ENCODE measurements at places on chromosomes 3 and 15.

GRCh38 chr3:127041933-127042332, 59.0 kb downstream of the PLXNA1 start:
- DNase-seq, result no peak

DNA sequence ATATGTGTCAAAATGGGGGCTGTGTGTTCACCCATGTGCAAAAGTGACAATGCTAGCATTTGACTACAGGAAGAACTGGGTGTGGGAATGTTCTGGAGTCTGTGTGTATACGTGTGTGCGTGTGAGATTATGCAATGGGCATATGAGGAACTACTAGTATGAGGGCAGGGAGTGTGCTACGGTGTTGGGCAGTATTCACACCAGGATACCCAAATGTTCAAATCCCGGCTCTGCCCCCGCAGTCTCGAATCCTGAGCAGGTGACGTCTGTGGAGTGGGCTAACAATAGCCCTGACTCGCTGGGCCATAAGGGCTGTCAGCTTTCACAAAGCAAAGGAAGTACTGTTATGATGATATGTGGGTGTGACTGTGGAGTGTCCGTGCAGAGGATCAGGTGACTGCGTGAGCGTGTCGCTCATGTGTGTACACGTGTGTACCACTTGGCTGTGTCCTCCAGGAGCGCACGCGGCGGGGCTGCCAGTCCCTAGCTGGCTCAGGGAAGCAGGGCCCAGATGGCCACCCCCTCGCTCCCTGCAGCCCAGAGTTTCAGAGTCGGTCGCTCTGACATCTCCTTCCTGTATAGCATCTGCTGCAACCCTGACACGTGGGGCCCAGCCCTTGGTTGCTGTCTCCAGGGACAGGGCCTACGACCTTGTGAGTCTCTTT, 27.2 kb downstream of the IQSEC1 start:
- DNase-seq, result no peak

DNA sequence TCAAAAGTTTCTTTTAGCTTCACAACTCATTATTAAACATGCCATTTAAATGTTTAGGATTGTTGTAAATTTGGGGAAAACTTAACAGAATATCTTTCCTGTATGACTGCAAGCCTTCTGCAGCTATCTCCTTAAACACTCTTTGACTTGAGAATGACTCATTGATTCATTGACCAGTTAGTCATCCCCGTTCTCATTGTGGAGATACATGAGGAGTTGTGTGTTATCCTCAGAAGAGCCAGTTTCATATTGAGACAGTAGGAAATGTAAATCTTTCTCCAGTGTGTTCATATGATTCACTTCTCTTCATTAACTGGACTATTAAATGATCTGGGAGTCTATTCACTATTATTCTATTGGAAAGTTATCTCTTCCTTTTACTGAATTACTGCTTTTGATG, 83.0 kb downstream of the CRYGS start:
- DNase-seq, result no peak

- DNase-seq, result no peak
These were observed 374.6 kb upstream of the TBL1XR1 start for GRCh38 chr3:177571944-177572315.

DNA sequence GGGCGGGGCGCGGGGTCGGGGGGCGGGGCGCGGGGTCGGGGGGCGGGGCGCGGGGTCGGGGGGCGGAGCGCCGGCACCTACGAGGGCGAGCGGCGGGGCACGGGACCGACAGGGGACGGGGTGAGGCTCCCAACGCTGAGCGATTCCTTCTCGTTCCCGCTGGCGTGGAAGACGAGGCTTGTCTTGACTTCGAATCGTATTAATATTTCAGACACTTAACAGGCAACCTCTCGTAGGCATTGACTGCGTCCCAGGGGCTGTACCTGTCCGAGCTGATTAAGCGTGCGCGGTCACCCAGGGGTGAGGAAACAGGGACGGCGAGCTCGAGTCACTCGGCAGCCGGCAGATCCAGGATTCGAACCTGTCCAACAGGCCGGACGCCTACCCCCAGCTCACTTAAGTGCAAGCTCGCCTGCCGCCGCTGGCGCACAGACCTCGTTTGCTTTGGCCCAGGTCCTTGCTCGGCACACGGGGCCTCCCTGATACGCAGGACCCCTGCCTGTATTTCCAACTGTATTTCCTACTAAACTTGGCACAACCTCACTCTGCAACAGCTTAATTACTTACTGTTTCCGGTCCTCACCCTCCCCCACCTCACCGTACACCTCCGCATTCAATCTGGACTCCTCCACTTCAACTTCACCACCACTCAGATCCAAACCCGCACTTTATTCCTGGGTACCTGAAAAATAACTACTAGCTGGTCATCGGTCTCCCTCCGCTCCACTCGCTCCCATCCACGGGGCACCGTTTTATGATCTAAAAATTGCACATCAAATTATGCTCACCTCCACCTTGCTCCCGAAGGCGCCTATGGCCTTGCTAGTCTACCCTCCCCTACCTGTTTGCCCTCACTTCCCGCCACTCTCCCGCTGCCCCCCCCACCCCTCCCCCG, 722 bp upstream of the ZXDC start:
- DNase-seq, result peak; percentile 76

DNA sequence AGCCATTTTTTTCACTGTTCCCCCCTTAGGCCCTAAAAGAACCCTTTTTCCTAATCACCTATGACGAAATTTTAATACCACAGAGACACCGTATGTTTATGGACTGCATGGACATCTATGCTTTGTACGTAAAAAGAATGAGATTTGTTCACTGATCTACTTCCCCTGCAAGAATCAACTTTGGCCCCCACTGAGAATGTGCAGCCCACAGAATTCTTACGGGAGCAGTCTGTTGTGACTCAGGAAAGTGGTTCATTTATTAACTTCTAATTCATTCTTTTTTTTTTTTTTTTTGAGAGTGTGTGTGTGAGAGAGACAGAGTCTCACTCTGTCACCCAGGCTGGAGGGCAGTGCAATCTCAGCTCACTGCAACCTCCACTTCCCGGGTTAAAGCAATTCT, 17.6 kb downstream of the EIF4E3 start:
- no peak for DNase-seq

- DNase-seq, result no peak
These were observed 178.3 kb downstream of the KBTBD8 start for GRCh38 chr3:67176396-67176795.

- no peak for DNase-seq
These were observed 146.2 kb upstream of the ZBTB20 start for GRCh38 chr3:115293321-115293720.

- no peak for DNase-seq
These were observed 49.4 kb upstream of the TNFAIP8L3 start for GRCh38 chr15:51144021-51144532.

GRCh38 chr3:15804553-15805095, 6.8 kb upstream of the ANKRD28 start:
- no peak for DNase-seq

DNA sequence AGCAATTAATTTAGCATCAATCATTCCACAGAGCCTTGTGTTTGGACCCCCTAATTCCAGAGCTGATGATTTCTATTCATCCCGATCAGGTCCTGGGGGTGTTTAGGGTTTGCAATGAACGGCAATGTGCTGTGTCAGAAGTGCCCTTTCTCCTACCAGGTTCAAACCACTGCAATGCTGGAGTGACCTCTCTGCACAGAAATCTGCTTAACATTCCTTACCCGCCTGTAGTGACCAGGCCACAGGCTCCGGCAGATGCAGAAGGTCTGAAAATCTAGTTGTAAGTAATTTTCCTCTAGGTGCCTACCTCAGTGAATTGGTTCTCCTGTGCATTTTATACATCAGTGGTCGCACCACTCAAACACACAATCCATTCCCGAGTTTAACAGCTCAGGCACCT, 725.3 kb upstream of the CFAP20DC start:
- DNase-seq, result peak; percentile 39
